ENCODE measurements at places on chromosomes 5 and 9.

DNA sequence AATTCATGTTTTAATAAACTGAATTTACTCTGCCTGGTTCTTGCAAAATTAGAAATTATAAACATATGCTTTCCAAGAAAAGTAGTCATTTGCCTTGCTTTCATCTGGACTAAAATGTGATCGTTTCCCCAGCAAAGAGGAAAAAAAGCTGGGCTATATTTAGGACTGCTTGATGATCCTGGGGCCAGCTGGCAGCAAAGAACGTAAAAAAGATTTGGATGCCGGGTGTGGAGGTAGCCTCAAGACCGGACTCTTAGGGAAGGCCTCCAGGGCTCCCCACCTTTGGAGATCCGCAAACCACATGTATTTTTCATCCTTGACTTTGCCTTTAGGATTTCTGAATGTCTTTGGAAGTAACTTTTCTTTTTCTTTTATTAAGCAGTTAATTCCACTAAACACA, 156.1 kb upstream of the SEMA6A start:
- no peak for DNase-seq

DNA sequence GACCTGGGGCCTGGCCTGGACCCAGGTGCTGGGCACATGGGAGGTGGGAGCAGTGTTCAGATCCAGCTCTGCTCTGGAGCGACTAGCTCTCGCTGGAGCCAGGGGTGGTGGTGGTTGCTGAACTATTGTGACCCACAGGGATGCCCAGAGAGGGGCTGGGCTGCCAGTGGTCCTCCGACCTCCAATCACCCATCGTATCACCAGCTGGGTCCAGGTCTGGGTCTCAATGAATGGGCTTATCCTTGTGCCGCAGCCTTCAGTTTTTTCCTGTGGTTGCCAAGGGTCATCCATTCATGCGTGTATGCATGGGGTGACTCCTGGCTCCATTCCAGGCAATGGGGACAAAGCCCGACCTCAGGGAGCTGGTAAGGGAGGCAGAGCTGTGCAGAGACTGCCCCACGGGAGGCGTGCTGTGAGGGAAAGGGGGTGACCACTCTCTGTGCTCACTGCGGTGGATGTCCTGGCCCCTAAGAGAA, 68.6 kb upstream of the RNF130 start:
- DNase-seq, result no peak

DNA sequence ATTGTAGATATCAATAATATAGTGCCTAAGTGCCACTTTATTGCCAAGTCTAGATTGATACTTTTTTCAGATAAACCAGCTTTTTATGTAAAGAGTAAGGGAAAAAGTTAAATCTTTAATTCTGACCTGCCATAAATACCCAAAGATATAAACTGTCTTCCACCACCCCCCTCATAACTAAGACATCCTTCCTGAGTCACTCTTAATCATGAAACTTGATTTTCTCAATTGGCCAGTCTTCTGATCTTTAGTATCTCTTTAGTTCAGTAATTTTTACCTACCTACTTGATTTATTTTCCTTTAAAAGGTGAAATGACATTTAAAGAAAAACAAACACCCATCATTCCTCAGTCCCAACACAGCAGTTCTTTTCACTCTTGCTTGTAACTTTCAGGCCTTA, 21.8 kb downstream of the C5orf22 start:
- DNase-seq, result no peak

GRCh38 chr9:1890816-1891215, 124.3 kb upstream of the SMARCA2 start:
- no peak for DNase-seq

DNA sequence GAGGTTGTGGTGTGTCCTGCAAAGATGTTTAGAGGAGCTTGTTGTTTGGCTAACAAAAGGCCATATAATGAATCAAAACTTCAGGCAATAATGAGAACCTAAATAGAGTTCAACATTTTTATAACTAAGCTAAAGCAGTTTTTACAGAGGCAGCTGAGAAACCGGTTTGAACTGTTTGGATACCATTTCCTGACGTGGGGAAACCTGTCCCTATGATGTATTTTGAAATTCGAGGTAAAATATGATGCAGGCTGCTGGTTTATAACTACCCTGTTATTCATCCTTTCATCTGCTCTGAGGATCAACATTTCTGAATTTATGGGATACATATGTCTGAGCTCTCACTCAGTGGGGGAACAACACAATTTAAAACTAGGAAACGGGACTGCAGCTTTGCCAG, 289.5 kb upstream of the IRX2 start:
- DNase-seq, result no peak
